ENCODE measurements at places on chromosomes 4 and X.

DNA sequence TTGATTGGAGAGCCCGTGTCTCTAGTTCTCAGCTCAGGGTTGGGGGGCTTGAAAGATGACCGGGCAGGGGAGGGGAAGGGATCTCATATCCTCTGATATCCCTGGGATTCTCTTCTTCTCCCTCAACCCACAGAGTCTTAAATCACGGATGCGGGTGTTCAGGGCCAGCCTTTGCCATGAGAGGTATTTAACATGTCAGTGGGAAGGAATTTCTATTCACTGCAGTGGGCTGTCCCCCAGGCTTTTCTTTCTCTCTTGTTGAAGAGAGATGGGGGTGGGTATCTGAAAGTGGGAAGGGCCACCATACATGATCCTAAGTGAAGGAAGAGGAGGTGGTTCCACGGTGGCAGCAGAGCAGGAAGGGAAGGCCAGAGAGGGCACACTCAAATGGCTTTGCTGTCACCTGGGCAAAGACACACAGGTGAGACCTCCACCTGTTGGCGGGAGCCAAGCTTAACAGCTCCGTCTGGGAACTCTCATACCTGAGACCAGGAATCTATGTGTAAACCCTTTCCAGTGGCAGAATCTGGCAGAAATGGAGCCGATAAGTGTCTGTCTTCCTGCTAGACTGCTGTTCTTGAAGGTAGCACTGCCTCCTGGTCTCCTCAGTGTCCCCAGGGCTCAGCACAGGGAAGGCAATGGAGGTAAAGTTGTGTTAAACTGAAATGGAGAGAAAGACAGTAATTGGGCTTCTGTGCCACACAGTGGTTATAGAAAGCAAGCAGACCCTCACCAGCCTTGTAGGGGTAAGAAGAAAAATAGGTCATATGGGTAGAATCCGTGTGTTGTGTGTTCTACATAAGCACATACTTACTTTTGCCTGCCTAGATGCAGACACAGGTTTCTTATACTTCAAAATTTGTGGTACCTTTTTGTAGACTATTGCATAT lies 49.4 kb downstream of the RHOH start:
- no peak for DNase-seq

DNA sequence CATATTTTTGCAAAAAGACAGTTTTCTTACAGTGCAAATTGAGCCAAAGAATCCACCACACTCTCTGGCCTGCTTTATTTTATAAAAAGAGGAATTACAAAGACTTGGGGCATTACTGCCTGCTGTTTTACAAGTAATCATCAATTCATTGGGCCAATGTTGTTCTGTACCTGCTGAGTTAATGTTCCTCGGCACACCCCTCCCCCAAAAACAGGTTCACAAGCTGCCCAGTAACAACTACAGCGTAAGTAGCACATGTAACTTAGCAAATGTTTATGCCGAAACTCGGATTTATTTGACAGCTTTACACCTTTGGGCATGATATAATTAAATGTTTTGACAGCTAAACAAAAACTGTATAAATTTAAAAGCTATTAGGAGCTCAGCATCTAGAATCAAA lies 214.6 kb upstream of the MAB21L2 start:
- DNase-seq = no peak

GRCh38 chrX:55480390-55481062 lies 9.1 kb downstream of the USP51 start:
- no peak for DNase-seq

DNA sequence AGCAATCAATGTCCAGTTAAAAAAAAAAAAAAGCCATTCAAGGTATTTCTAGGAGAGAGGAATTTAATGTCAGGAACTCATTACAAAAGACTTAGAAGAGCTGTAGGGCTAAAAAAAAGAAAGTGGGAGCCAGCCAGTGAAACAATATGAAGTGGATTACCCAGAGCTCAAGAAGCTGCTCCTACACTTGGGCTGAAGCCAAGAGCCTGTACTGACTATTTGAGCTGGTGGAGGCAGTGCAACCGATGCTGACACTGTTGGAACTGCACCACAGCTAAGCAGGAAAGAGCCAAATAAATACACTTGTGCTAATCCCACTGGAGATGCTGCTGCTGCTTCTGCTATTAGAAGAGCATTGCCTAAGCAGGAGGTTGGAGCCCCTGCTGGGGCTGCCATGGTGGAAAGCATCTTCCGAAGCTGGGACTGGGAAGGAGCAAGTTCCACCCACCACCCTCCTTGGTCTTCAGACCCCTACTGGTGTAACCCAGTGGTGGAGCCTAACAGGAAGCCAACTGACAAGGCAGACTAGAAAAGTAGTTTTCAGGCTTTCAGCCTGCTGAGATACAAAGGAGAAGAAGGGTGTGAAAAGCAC lies 65.4 kb downstream of the CXXC4 start:
- DNase-seq = no peak

GRCh38 chr4:171928336-171928735 lies 115.1 kb downstream of the GALNTL6 start:
- DNase-seq = no peak

- no peak for DNase-seq
These were observed 100.0 kb upstream of the STX18 start for GRCh38 chr4:4641661-4642495.

- DNase-seq = no peak
These were observed 4.3 kb downstream of the STIM2 start for GRCh38 chr4:26864899-26865298.

DNA sequence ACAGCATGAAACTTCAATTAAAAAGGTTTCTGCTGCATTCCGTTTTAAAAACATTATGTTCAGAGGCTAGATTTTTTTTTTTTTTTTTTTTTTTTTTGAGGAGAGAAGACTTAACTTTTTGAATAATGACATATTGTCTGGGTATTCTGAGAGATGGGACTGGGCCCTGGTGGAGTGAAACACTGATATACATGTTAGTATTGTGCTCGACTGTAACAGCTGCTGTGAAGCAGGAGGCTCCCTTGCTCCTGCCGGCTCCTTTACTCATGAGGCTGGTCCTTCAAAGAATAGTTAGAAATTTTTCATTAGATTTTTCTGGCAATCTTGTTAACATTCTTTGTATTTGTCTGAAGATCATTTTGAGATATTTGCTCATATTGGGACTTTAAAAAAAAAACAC lies 73.3 kb downstream of the TMEM131L start:
- DNase-seq = no peak

DNA sequence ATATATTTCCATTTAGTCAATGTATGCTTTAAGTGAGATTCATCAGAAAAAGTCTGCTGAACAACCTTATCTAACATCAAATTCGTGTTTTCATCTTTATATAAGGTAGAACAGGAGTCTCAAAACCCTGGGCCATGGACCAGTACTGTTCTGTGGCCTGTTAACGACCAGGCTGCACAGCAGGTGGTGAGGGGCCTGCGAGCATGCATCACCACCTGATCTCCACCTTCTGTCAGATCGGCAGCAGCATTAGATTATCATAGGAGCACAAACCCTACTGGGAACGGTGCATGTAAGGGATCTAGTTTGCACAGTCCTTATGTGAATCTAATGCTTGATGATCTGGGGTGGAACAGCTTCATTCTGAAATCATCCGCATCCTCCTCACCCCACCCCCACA lies 3.2 kb downstream of the CTSO start:
- DNase-seq = no peak

DNA sequence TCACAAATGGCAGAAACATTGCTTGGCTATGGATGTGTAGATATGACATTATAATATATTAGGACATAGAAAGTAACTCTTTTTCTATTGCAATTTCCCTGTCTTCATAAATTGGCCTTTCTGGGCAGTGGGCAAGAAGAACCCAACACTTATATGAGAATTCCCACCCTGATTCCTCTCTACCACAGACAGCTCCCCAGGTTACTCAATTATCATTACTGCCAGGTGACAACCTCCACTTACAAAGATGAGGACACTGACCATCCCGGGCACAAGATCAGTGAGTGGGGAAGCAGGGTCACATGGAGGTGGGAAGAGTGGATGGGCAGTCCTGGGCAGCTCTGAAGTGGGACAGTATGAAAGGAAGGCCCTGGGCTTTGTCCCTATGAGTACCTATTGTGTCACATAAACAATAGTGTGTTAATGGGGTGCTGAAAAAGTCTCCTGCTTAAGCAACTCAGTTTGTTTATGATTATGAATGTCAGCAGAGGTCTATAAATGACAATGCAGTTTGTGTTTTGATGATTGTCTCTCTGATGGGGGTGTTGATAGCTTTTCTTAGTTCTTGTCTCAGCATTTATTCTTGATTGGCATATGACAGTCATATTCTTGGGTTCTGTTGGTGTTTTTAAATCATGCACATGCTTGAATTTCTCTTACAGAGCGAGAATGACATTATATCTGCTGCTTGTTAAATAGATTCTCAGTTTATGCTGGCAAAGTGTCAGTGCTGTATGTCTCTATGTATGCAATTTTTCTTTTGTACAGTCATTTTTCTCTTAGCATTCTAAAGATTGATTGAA lies 99.9 kb downstream of the SLIT2 start:
- no peak for DNase-seq

DNA sequence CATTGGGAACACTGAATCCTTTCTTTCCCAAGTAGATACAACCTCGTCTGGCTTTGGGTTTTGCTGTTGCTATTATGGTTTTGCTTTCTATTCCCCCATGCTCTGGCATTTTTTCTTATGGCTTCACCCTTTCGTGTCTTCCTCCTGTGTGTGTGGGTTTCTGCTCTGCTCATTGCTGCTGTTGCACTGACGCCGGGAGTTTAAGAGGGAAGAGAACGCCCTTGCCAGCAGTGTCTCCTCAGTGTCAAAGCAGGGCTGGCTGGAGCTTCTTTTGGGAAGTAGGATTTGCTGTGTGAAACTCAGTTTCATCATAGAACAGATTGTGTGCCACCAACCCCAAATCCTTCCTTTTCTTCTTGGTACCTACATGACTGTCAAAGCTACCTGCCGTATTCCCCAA lies 63.7 kb downstream of the CLDN22 start:
- no peak for DNase-seq
